ENCODE measurements at places on chromosomes 1 and 21.

GRCh38 chr1:48741380-48741779 is 35.3 kb downstream of the BEND5 start:
- DNase-seq, result no peak

DNA sequence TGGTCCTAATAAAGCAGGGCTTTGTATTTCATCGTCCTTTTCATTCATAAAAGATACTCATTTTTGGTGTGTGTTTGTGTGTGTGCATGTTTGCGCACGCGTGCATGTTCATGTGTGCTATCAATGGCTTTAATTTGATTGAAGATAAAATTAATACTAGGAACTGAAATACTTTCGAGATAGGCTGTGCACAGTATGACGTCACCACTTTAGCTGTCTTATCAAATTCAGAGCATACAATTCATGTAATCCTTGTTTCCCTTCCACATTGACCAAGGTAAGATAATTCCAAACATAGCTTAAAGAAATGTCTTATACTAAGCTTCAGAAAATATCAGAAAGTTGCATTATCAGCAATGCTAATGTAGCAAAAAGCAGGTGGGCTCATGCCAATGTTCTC is 113.6 kb upstream of the CYYR1 start:
- no peak for DNase-seq

- DNase-seq, result no peak
These were observed 10.1 kb downstream of the SLC44A5 start for GRCh38 chr1:75600781-75601180.

GRCh38 chr1:77276941-77277340 is 4.9 kb upstream of the AK5 start:
- no peak for DNase-seq

DNA sequence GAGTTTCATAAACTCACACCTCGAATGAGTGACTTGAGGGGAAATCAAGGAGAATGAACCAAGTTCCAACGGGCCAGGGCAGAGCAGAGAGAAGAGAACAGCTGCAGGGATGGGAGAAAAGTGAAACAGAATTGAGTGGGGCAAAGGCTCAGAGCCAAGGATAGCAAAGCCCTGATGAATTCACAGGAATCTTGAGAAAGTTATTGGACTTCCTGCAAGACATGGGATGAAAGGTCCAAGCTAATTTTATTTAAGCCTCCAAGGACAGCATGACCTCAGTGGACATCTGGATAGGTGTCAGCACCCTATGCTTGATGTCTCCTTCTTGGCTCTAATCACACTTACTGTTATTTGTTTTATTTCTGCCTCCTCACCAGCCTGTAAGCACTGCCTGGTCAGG is 43.0 kb upstream of the RAVER2 start:
- DNase-seq, result no peak

DNA sequence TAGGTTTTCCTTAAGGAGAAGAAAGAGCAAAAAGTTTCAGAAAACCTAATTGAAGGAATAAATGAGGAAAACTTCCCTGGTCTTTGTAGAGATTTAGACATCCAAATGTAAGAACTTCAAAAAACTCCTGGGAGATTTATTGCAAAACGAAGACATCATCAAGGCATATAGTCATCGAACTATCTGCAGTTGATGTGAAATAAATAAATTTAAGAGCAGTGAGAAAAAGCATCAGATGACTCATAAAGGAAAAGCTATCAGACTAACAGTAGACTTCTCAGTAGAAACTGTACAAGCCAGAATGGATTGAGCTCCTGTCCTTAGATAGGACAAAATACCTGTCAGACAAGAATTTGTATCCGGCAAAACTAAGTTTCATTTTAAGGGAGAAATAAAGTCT is 569.4 kb upstream of the ADAMTS5 start:
- DNase-seq, result peak; percentile 51

- peak; percentile 24 for DNase-seq
These were observed 454.1 kb upstream of the USP24 start for GRCh38 chr1:55669293-55669692.

DNA sequence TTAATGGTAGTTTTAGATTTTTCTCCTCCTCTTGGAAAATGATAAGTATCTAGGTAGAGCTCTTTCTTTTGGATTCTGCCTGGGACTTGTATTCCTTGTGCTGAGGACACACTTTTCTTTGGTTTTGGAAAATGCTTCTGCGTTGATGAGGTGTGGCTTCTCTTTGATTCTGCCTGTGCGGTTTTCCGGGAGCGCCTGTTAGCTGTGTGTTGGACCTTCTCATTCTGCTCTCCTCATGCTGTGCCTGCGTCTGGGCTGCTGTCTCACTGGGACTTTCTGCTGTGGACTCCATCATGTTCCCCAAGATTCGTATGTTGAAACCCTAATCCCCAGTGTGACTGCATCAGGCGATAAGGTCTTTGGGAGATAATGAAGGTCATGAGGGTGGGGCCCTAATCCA is 21.0 kb downstream of the C1orf174 start:
- no peak for DNase-seq

- DNase-seq, result no peak
These were observed 77.7 kb upstream of the TMEM51 start for GRCh38 chr1:15075817-15076216.

DNA sequence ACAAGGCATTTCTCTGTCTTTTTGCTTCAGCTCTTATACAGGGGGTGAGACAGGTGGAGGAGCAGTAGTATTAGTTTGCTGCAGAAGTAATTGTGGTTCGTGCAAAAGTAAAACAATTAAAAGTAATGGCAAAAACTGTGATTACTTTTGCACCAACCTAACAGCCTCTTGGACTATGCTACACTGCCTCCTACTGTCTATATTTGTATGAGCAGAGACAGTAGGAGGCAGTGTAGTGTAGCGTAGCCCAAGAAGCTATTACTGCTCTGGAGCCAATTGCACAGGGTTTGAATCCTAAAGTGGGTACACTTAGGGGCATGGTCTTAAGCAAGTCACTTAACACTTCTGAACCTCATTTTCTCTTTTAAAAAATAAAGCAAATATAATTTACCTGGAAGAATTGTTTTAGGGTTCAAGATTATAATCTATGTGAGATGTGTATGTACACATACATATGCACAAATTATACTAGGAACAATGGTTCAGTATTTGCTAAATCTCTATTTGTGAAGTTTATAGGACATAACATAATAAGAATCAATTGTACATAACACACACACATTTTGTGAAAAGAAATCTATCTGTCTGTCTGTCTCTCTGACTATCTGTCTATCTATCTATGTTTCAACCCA is 103.8 kb downstream of the BRINP3 start:
- peak; percentile 27 for DNase-seq

DNA sequence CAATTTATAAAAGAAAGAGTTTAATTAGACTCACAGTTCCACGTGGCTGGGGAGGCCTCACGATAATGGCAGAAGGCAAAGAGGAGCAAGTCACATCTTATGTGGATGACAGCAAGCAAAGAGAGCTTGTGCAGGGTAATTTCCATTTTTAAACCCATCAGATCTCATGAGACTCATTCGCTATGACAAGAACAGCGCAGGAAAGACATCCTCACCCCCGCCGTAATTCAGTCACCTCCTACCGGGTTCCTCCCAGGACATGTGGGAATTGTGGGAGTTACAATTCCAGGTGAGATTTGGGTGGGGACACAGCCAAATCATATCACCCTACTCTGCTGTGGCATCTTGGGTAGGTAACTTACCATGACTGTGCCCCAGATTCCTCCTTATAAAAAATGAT is 79.8 kb downstream of the AK5 start:
- no peak for DNase-seq

- no peak for DNase-seq
These were observed 15.7 kb upstream of the IPP start for GRCh38 chr1:45765999-45766792.

GRCh38 chr1:33768106-33768505 is 95.8 kb upstream of the HMGB4 start:
- DNase-seq, result no peak

DNA sequence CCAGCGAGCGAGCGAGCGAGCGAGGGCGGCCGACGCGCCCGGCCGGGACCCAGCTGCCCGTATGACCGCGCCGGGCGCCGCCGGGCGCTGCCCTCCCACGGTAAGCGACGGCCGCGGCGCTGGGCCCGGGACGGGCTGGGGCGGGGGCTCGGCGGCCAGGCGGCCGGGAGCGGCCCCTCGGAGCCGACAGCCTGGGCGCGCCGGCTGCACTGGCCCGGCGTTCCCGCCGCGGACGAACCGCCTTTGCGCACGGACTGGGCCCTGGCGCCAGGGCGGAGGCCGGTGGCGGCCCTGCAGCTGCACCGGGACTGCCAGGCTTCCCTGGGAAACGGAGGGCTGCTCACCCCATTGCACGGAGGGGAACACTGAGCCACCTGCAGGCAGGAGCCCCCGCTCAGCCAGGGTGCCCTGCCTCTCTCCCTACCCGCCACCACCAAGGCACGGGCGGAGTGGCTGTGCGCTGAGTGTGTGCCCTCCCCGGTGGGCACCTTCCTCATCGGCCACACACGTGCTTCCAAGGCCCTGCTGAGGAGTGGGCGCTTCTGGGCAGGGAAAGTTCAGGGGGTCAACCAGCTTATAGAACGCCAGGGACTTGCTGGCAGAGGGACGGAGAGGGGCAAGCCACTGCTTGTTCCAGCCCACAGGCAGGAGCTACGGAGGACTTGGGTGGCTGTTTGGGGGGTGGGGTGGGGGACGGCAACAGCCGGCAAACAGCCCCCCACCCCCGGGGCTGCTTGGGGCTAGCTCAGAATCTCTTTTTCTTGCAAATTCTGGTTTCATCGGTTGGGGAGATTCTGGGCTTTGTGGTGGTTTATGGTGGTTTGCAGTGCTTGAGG is 532 bp downstream of the CSF1 start:
- DNase-seq, result no peak

DNA sequence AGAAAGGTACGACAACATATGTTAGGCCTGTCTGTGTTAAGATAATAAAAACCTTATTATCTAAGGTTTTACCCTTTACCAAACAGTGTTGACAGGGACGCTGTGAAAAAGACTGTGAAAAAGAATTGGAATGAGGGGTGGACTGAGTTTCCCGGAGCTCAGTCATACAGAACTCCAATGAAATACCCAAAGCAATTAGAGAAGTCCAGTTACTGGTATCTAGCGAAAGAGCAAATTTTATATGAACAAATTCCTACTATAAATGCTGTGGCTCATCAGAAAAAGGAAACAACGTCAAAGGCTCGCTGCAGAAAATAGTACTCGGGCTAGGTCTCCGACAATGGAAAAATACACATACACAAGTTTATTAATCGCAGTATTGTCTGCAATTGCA is 708 bp upstream of the RBBP5 start:
- no peak for DNase-seq

GRCh38 chr1:26378879-26379251 is 6.3 kb upstream of the ZNF683 start:
- no peak for DNase-seq

DNA sequence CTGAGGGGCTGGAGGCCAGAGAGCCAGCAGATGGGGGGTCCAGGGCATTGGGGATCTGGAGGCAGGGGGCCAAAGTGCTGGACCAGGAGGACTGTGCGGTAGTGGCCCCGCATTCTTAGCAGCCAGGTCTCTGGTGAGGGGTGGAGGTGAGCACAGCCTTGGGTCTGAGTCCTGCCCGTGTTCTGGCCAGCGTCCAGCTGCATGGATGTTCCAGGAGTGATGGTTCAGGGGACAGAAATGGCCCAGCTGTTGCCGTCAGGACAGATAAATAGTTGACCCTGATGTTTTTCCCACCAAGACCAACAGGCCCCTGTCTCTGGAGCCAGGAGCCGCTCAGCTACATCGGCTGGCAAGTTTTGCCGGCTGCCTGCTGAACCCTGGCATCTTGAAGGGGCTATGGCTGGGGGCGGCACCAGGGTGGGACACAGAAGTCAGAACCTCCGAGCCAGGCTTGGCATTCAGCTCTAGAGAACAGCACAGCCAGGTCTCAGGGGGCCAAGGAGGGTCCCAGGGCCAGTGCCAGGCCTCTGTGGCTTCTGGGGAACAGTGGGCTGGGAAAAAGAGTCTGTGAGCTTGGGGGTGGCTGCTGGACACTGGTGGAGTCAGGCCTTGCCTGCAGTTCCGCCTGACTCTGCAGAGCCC is 19.4 kb upstream of the TTC34 start:
- DNase-seq, result no peak

GRCh38 chr1:66050123-66050522 is 257.4 kb downstream of the PDE4B start:
- DNase-seq, result no peak

GRCh38 chr1:185305419-185305818 is 11.6 kb downstream of the IVNS1ABP start:
- no peak for DNase-seq

- no peak for DNase-seq
These were observed 30.0 kb upstream of the COL18A1 start for GRCh38 chr21:45374826-45375455.

DNA sequence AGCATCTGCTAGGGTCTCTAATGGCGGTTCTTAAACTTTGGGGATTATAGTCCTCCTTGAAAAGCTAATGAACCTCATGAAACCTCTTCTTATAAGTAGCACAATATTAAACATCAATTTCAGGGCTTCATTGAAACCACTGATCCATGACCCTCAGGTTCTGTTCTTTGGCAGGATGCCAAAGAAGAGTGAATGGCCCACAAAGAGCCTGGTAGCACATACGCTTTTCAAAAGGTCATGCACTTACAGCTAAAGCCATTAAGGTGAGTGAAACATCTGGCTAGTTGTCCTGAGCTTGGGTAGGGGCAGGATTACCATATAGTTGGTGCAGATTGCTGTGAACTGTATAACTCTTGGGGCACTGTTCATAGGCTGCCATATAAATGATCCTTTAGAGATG is 42.3 kb downstream of the MDM4 start:
- DNase-seq, result no peak

DNA sequence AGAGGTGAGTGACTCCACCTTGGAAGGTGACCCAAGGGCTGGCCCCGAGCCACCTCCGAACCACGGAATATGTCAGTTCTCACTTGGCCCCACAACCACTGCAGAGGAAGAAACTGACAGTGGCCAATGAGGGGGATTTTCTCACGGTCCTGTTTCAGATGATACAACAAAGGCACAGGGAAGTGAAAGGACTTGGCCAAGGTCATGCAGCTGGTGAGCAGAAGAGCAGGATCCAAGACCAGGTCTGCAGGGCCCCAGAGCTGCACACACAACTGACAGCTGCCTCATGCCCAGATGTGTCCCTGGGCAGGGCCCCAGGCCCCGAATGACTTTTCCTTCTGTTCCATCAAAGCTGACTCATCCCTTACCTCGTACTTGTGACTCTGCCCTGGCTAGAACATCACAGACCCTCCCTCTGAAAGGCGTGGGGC is 25.8 kb upstream of the EVA1B start:
- DNase-seq, result peak; percentile 54

GRCh38 chr1:167293057-167293456 is 72.4 kb downstream of the POU2F1 start:
- DNase-seq, result no peak

- DNase-seq, result peak; percentile 46
These were observed 35.8 kb upstream of the H6PD start for GRCh38 chr1:9198538-9199361.

DNA sequence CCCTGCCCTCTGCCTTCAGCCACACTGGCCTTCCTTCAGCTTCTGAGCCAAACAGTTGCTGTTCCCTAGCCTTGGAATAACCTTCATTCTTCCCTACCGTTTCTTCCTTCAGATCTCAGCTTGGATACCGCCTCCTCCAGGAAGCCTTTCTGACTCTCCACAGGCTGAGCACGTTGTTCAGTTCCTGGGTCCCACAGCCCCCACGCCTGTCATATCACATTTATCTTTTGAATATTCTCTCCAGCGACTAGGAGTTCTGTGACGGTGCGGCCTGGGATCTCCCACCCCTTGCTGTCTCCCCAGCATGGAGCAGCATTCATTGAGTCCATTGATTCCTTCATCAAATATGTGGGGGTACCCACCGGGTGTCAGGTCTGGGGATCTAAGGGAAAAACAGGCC is 39.2 kb downstream of the EPHA2 start:
- DNase-seq, result no peak

- DNase-seq, result no peak
These were observed 1.7 kb downstream of the FOXO6 start for GRCh38 chr1:41362749-41363590.

Measured in fibroblast of skin of right biceps (primary cell).